Fibroblast of the aortic adventitia (primary cell): ENCODE measurements at places on chromosomes 16 and 17.

GRCh38 chr16:82094942-82095540, 60.0 kb downstream of the HSD17B2 start:
- no peak for DNase-seq

GRCh38 chr16:3458278-3458851, 14.9 kb downstream of the NAA60 start:
- peak; percentile 61 for DNase-seq

DNA sequence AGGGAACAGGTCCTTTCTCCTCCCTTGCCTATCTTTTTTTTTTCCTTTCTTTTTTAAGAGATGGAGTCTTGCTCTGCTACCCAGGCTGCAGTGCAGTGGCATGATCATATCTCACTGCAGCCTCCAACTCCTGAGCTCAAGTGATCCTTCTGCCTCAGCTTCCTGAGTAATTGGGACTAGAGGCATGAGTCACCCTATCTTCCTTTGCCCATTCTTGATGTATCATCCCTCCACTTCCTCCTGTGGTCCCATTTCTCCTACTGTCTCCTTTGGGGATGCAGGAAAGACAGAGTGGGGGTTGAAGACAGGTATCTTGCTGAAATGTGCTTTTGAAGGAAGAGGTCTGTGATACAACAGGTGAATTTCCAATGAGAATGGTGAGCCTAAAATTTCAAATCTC, 5.5 kb downstream of the MYO19 start:
- DNase-seq, result peak; percentile 20

DNA sequence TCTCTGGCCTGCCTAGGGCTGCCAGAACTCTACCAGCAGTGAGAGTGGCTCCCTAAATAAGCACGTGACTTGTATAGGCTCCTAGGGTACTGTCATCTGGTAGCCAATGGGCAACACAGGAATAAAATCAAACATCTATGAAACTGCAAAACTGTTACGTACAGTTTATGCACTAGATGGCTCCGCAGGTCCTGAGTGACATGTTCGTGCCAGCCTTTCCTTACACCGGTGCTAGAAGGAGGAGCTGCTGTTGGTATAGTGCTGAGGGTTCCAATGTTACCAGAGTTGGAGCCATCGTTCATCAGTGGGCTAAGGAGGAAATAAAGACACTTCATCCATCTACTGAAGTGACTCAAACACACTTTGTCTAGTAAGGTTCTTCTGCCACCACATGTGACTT, 63.2 kb upstream of the TRAP1 start:
- peak; percentile 15 for DNase-seq

DNA sequence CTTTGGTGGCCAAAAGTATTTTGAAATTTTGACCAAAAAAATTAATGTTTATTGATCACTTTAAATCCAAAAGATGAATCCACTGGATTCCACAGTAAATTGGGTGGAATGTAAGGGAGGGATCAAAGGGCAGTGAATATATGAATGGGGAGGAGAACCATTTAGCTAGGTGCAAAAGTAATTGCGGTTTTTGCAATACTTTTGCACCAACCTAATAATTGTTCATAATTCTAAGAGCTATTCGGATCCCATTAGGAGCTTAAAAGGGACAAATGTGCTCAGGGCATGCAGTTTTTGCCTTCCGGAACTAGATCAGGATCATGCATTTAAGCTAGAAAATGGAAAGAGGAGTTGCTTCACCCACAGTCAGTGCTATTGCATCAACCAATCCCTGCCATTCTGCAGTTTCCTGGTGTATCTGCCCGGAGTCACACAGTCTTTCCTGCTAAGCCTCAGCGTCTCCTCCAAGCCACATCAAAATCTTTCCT, at the start of gene LPO:
Gene LPO, plus strand, starts transcription at position 438 of the 488 bp plus-strand sequence. CDS start 4,396 bp downstream, outside the sequence.
- DNase-seq, result no peak

- peak; percentile 44 for DNase-seq
These were observed 60.7 kb downstream of the CLEC16A start for GRCh38 chr16:11004973-11005610.

DNA sequence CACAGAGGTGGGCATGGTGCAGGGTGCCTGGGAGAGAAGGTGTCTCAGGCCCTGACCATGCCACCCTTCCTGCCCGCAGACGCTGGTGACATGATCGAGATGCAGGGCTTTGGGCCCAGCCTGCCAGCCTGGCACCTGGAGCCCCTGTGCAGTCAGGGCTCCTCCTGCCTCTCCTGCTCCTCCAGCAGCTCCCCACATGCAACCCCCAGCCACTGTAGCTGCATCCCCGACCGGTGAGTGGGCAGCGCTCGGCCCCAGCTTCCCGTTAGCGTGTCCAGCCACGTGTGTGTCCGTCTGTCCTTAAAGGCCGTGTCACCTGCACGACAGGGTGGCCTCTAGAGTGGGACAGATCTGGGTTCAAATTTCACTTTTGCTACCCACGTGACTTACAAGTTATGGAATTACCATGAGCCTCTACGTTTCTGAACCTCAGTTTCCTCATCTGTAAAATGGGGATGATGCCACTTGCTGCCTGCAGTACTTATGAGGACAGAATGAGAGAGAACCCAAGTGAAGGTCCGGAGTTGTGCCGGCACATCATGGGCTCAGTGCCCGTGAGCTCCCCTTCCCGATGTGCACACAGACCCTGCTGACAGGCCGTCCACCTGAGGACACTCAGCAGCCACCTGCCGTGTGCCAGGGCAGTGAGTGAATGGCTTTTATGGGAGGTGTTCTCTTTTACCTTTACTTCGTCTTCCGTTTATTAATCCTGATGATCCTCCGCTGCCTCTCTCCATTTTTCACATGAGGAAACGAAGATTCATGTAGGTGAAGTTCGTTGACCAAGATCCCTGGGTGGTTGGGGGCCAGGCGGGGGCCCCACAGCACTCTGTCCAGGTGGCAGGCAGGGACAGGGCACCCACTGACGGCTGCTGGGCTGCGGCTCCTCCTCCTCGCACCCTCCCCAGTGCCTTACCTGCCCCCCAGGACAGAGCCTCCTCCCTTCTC, 29.4 kb downstream of the MNT start:
- no peak for DNase-seq
